HFFc6 (cell line): ENCODE measurements at places on chromosomes 6 and 20. TPM values are rescaled to one million over a fixed set of nuclear protein-coding genes. Genes with fewer than 3 reads are reported as not detected.

C20orf141 gene
- not detected in 3 replicates for total RNA-seq

HEY2 gene
- not detected in 3 replicates for total RNA-seq

POM121L2 gene
- total RNA-seq = not detected in 2 replicates

C20orf144 gene
- 0.16 to 0.28 TPM (median 0.23 TPM) in 3 replicates for total RNA-seq

DEFB116 gene
- not detected in 2 replicates for total RNA-seq

TRAPPC3L gene
- total RNA-seq = 0.18 to 0.45 TPM (median 0.42 TPM) in 3 replicates

DNA sequence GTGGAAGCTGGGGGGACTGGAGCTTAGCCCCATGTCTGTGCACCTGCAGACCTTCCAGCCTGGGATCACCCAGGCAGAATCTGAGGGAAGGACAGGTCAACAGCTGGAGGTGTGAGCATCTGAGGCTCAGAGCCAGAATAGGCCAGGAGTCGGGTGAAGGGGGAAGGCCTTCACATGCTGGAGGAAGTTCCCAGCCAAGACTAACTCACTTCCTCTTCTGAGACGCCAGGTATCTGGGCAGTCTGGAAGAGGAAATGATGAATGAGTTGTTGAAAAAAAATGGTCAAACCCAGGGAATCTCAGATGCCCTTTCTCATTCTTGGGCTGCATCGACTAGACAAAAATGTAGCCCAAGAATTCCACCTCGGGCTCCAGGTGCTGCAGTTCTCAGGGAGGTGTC lies 73.6 kb upstream of the TIAM2 start:
- H3K36me3 ChIP-seq = no peaks in the 10 kb centered on the region
- H3K4me1 ChIP-seq = peaks cover 24% of the 10 kb centered on the region
- H3K4me3 ChIP-seq = no peak overlapping the region; the same call in 1 of the 2 replicates
- DNase-seq = no peak
- H3K27me3 ChIP-seq = no peaks in the 10 kb centered on the region

- DNase-seq = no peak
- no peak overlapping the region for H3K4me3 ChIP-seq
- H3K27ac ChIP-seq = no peak overlapping the region
- no peaks in the 10 kb centered on the region for H3K36me3 ChIP-seq
Measured at GRCh38 chr20:63789836-63790571, 41.1 kb downstream of the ZBTB46 start.

DNA sequence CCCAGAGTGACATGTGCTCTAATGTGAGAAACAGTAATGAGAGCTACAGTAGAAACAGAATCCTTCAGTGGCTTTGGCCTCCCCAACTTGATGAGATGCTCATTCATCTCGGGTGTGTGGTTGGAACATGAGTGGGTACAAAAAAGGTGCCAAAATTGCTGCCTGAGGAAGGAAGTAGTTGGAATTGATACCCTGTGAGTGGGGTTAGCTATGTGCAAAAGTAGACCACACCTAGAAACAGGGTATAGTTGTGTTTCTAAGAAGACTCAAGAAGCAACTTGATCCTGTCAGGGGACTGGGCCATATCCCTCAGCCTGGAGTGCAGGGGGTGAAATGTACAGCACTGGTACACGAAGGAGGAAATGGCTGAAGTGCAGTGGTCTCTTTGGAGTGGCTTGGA lies 206.4 kb upstream of the SUPT3H start:
- H3K27ac ChIP-seq = no peak overlapping the region
- peaks cover 13% of the 10 kb centered on the region for H3K4me1 ChIP-seq
- no peak for DNase-seq
- no peaks in the 10 kb centered on the region; the same call in 1 of the 2 replicates for H3K27me3 ChIP-seq
- no peak overlapping the region for H3K4me3 ChIP-seq

GRCh38 chr6:132832891-132833290 lies 18.5 kb downstream of the RPS12 start:
- H3K4me1 ChIP-seq = no peaks in the 10 kb centered on the region
- H3K27me3 ChIP-seq = peaks cover 9% of the 10 kb centered on the region; the same call in 1 of the 2 replicates
- DNase-seq = no peak
- H3K27ac ChIP-seq = no peak overlapping the region

DNA sequence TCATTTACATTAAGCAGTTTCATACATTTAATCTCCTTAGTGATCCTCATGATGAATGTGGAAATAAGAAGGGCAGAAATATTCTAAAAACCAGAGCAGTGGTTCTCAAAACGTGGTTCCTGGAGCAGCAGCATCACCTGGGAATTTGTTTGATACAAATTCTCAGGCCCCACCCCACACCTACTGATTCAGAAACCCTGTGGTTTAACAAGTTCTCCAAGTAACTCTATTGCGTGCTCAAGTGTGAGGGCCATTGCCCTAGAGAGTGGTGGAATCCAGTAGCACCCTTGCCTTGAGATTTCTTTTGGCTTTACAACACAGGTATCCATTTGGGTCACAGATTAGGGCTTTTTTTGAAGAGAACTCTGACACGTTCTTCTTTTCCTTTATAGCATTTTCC lies 354.6 kb upstream of the FLRT3 start:
- H3K4me3 ChIP-seq = no peak overlapping the region
- no peak for DNase-seq
- H3K27ac ChIP-seq = no peak overlapping the region
- H3K27me3 ChIP-seq = no peaks in the 10 kb centered on the region
- no peaks in the 10 kb centered on the region for H3K36me3 ChIP-seq

DNA sequence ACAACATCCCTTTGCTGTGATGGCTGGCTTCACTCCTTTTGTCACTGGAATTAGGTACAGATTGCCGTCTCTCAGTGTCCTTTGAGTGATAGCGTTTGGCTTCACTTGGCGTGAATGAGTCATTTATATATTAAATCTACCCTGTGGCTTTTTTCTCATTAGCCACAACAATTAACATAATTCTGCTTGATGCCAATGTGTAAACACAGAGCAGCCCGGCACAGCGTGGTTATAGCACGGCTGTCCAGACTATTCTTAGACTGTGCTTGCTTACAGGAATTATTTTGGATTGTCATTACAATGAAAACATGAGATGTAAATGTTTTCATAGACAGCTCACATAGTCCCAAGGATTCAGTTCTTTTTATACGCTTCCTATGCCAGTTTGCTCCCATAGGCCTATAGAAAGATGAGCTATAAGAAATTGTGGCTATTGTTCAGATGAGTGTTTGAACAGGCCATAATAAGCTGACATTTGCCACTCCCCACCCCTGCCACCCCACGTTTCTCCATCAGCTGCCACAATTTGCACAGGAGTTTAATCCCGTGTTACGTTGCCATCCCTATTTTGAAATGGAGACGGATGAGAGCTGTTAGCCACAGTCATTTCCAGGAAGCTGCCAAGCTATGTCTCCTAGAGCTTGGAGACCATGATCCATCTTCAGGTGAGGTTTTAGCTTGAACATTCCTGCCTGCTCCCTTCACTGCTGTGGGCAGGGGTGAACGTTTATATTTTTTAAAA lies 65.9 kb downstream of the PPP1R14C start:
- peaks cover 14% of the 10 kb centered on the region for H3K4me1 ChIP-seq
- H3K36me3 ChIP-seq = no peaks in the 10 kb centered on the region
- H3K4me3 ChIP-seq = no peak overlapping the region
- DNase-seq = no peak
